ENCODE measurements at places on chromosomes 2 and 18.

GRCh38 chr2:21412944-21413443, 289.2 kb downstream of the TDRD15 start:
- peak; percentile 13 for DNase-seq

DNA sequence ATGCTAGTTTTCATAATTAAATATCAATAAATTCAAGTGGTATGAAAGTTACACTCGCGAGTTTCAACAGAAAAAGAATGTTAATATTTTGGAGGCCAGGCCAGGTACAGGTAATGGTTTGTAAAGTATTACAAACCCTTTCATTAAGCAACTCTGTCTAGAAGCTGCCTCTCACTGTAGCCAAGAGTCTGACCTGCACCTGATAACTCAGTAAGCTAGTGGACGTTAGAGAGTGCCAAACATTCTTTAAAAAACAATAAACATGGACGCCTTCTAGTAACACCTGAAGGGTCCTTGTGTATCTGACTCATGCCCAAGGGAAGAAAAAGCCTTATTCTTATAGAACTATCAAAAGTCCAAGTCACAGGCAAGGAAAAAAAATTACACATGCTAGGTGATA, 70.2 kb downstream of the MBD2 start:
- no peak for DNase-seq

DNA sequence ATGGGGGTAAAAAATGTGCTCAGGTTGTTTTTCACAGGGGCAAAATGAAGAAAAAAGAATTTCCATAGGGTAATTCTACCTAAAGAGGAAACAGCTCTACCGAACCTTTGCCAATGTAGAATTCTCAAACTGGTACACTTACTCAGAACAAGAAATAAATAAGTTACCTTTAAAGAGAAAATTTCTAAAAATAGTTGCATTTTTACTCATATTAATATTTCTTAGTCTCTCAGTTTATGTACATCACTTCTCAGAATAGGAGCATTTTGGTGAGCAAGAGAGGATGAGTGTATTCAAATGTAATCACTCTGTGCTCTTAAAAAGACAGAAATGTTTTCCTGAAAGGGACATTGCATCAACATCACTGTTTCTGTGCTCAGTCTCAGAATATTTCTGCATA, 574.7 kb upstream of the SLC8A1 start:
- no peak for DNase-seq

GRCh38 chr2:206616151-206616550, 26.1 kb upstream of the FAM237A start:
- DNase-seq: no peak

DNA sequence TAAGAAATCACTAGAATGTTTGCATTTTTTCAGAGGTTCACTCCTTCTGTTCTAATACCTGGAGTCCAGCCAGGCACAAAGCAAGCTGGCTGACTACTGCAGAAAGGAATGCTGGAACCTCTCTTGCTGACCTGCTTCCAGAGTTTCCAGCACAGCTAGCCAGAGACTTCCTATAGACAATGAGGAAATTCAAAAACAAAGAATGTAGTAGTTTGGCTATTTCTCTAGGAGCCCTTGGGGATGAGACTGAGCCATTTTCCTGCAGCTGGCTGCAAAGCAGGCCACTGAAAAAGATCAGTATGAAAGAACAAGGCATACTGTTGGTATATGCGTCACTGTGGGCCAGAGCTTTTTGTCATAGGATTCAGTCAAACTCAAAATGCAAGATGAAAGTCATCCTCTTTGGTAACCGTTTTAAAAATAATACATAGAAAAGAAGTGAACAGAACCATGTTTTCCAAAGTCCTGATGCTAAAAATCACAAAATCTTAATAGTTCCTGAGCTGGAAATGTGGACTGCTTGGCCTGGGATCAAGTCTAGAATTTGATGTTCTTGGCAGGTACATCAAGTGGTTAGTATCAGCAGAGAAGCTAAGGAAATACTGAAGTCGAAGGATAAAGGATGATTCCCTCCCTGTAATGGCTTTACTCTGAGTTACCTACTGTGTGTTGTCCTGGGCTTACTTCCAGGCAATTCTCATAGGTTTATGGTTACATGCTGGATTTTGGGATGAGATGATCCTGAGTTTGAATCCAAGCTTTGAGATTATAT, 9.0 kb upstream of the DSEL start:
- peak; percentile 97 for DNase-seq

DNA sequence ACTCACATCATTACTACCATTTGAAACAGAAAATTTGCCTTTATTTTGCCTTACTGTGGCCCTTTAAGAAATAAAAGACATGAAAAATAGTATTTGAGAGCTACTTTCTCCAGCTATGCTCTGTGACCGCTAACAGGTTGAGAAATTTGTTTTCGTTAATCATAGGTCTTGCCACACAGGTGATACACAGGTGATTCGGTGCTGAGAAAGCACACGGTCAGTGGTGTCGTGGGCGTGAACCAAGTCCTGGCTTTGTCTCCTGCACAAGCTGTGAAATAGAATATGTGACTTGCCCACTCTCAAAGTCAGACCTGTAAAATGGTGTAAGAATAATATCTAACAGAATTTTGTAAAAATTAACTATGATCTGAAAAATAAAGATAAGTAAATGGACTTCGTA, 155.3 kb upstream of the SLC39A10 start:
- DNase-seq: no peak

DNA sequence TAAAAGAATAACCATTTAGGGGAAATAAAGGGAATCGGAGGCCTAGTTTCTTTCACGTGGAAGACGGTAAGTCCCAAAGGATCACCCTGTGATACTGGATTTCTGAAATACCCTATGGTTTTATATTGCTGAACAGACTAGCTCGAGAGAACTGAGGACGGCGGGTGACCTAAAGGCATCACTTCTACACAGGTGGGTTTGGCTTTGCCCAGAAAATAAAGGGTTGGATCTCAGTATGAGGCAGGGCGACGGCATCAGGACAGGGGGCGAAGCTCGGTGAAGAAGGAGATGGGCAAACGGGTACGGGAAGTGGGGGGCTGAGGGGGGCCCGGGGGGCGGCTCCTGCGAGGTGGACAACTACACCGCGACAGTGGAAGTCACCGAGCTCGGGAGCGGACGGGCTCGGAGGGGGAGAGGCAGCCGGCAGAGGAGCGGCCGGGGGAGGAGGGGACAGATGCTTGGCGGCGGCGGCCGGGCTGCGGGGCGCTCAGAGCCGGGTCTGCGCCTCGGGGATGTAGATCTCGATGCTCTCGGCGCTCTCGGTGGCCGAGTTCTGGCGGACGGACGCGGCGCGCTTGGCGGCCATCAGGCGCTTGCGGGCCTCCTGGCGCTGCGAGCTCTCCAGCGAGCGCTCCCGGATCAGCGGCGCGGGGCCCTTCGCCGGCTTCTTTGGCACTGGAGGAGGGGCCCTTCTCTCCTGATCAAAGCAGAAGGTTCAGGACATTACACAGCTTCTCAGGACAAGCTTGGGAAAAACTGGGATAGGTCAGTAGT, 48.9 kb downstream of the TGIF1 start:
- DNase-seq: no peak

DNA sequence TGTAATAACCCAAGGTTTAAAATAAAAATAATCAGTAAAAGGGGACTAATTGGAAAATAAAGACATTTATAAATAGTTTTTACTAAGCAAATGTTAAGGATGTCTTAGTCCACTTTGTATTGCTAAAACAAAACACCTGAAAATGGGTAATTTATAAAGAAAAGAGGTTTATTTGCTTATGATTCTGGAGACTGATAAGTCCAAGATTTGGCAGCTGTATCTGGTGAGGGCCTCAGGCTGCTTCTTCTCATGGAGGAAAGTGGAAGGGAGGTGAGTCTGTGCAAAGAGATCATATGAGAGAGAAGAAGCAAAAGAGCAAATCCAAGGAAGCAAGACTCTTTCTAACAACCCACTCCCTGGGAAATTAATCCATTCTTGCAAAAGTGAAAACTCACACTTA, 299.5 kb downstream of the DSC3 start:
- DNase-seq: no peak

DNA sequence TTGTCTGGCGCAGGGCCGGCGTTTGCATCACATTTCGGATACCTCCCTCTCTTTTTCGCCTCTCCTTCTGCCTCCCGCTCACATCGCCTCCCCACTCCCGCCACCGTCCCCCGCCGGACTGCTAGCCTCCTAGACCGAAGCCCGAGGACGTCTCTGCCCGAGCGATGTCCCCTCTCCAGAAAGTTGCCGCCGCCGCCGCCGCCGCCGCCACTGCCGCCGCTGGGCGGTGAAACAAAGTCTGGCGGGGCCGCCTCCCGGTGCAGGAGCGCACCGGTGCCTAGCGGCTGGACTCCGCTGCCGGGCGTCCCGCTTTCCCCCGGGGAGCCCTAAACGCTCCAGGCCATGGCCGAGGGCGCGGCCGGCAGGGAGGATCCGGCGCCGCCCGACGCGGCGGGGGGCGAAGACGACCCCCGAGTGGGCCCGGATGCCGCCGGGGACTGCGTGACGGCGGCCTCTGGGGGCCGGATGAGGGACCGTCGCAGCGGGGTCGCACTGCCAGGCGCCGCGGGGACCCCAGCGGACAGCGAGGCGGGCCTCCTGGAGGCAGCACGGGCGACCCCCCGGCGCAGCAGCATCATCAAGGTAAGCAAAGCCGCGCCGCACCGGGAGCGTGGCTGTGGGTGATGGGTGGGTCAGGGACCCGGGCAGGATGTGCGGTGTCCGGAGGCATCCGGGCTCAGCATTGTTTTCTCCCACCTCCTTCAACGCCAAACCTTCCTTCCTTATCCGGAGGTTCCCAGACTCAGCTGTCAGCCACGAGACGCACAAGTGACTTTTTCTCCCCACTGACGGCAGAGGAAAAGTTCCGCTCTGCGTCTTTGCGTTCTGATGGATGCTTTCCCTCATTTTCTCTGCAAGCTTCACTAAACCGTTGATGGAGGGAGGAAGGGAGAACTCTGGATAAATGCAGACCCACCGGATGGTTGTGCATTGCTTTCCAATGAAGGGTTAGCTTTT, 643 bp downstream of the PLCL1 start:
- no peak for DNase-seq

- DNase-seq: no peak
Measured at GRCh38 chr2:132588576-132588975, 81.4 kb downstream of the LYPD1 start.

GRCh38 chr2:134819334-134819733, 19.1 kb upstream of the ACMSD start:
- no peak for DNase-seq
